Prostate gland (tissue), 2 donors: ENCODE measurements at places on chromosomes 1 and 21. TPM values are rescaled to one million over a fixed set of nuclear protein-coding genes. Genes with fewer than 3 reads are reported as not detected.

- no peaks in the 10 kb centered on the region for H3K4me1 ChIP-seq
- no peak for DNase-seq
- no peaks in the 10 kb centered on the region for H3K36me3 ChIP-seq
- no peak overlapping the region for H3K27ac ChIP-seq
Observed at GRCh38 chr1:219880765-219881457, 47.4 kb downstream of the SLC30A10 start.

- H3K36me3 ChIP-seq = no peaks in the 10 kb centered on the region
- no peaks in the 10 kb centered on the region for H3K4me1 ChIP-seq
- H3K27me3 ChIP-seq = no peaks in the 10 kb centered on the region
Observed at GRCh38 chr1:115495625-115496024, 146.1 kb upstream of the VANGL1 start.

Gene MYCL
- total RNA-seq = 19.7 TPM

Gene ZNF496
- 32.1 TPM for total RNA-seq
